ENCODE measurements at places on chromosomes 11 and 22. TPM values are rescaled to one million over a fixed set of nuclear protein-coding genes. Genes with fewer than 3 reads are reported as not detected.

Gene METTL15
- total RNA-seq: 29.4 TPM

Gene CNTF
- 0.99 TPM for total RNA-seq

Gene APLNR
- 92.8 TPM for total RNA-seq

Gene KCTD14
- 7.8 TPM for total RNA-seq

Gene RANBP1
- total RNA-seq: 94.2 TPM

Gene TRIM49
- total RNA-seq: not detected

Measured in metanephros (tissue), 2 donors.